Stimulated activated CD4-positive, alpha-beta T cell treated with anti-CD3 and anti-CD28 coated beads, Interleukin-15, amount 100 ng/mL, for 1 hour (primary cell): ENCODE measurements at places on chromosomes 4 and X.
A peak's percentile ranks its signal among the peaks of the same experiment; 100 is the strongest.

DNA sequence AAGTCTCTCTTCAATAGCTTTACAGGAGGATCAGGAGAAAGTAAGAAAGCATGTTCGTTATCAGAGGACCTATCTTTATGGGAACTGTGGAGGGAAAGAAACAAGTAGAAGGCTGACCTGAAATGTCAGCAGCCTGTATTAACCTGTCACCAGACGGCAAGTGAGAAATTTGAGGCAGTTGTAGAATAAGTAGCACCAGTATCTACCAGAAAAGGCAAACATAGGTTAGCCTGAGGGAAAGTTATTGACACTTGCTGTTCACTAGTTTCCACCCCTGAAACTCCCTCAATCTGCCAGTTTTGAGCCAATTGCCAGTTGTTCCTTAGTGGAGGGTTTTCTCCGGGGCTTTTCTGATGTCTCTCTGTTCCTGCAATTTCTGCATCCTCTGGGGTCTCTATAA is 36.4 kb downstream of the ZNF81 start:
- no peak for DNase-seq

DNA sequence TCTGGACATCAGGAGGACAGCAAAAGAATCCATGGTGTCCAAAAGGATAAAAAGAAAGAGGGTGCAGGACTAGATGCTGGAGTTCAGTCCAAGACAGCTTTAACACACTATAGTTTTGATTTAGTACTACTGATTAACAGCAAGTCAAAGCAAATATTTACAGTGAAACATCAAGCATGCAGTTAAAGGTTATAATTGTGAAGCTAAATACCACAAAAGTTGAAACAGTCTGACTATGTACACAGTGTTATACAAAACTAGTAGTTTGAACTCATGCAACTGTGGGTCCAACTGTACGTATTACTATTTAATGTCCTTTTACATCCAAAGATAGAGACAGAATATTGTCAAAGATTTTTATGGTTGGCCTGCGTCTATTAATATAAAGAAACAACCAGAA is 57.6 kb downstream of the CHIC2 start:
- no peak for DNase-seq

GRCh38 chr4:94974773-94975172 is 217.0 kb downstream of the BMPR1B start:
- DNase-seq, result no peak

- no peak for DNase-seq
These were observed 260.2 kb upstream of the CPEB2 start for GRCh38 chr4:14742054-14742453.

GRCh38 chrX:38850807-38851544 is 49.7 kb downstream of the MID1IP1 start:
- DNase-seq, result no peak

GRCh38 chr4:80201252-80202151 is 4.2 kb downstream of the PRDM8 start:
- DNase-seq, result peak; percentile 44

- DNase-seq, result no peak
These were observed 11.7 kb upstream of the CLDN34 start for GRCh38 chrX:9955506-9955905.

GRCh38 chr4:141140391-141141200 is 7.3 kb upstream of the RNF150 start:
- no peak for DNase-seq

DNA sequence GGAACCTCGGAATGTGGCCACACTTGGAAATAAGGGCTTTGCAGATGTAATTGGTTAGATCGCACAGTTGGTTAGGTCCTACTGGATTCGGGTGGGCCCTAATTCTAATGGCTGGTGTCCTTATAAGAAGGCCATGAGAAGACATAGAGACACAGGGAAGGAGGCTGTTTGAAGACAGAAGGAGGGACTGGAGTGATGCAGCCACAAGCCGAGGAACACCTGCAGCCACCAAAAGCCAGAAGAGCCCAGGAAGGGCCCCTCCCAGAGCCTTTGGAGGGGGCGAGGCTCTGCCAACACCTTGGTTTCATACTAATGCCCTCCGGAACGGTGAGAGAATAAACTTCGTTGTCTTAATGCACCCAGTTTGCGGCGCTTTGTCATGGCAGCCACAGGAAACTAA is 47.0 kb downstream of the EVC start:
- DNase-seq, result no peak

DNA sequence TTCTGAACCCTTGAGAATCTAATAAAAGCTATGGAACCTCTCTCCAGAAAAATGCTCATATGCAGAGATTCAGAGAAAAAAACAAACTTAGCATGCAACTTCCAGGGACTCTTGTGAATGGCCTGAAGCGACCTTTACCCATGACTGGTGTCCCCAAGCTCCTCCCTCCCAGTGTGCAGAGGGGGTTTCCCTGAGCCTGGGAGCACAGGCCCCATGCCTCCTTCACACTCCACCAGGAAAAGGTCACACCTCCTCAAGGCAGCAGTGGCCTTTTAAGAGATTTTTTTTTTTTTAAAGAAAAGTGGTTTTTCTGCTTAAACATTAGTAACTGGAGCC is 13.3 kb upstream of the UBA6 start:
- DNase-seq, result no peak
